ENCODE measurements at places on chromosomes 12 and 14.
A peak's percentile ranks its signal among the peaks of the same experiment; 100 is the strongest.

DNA sequence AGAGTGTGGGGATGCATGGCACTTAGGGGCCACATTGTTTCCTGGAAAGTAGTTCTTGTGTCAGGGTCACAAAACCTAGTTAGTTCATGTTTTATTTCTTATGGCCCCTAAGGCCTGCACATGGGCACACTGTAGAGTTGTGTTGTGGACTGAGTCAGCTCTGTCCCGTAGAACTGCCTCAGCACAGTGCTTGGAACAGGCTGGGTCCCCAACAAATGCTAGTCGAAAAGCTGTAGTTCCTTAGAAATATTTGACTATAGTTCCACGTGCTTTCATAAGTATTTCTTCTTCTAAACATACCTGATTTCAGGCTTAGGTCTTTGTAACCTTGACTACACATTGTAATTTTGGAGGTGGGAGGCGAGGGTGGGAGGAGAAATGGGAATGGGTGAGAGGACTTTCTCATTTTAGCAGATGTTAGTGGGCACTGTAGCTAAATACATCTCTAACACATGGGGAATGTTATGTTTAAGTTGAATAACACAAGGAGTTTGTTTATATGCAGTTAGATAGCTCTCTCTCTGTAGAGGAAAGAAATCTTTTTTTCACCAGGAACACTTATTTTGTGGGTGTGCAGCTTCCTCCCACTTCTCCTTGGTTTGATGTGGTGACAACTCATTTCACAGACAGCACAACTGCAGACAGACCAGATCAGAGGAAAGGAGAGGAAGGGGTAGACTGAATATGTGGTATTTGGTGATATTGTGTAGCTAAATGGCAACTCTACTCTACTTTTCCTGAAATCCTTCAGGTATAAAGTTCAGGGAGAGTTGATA is 39.5 kb upstream of the DACT1 start:
- DNase-seq, result no peak

DNA sequence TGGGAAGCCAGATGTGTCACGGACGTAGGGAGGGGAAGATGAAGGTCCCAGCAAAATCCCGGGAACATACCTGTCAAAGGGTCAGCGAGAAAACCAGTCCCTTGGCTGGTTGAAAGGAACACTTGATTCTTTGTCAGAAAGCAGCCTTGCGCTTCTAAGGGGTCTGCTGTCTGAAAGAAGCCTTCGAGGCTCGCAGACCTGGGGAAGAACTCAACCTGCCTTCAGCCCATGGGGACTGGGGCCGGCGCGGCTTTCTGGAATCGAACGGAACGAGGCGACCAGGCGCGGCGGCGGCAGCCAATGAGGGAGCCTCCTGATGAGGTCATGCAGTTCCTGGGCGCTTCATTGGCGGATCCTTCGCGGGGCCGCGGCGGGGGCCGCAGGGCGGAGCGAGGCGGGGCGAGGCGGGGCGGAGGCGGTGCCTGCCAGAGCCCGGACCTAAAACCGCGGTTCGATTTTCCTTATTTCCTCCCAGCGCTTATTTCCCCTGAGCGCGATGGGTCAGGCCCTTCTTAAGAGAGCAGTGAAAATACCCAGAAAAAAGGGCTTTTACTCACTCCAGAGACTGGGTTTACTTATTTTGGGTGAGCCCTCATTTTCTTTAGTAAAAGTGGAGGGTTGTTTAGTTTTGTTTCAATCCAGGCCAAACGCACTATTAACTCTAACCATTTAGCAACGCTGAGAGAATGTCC is 11.8 kb upstream of the TTC7B start:
- DNase-seq, result peak; percentile 64

- DNase-seq, result no peak
Measured at GRCh38 chr14:97804056-97804455, 1006.9 kb downstream of the VRK1 start.

GRCh38 chr14:43503508-43503907 is 1003.6 kb downstream of the FSCB start:
- no peak for DNase-seq
